ENCODE measurements at places on chromosomes 12 and 14.
A peak's percentile ranks its signal among the peaks of the same experiment; 100 is the strongest.

DNA sequence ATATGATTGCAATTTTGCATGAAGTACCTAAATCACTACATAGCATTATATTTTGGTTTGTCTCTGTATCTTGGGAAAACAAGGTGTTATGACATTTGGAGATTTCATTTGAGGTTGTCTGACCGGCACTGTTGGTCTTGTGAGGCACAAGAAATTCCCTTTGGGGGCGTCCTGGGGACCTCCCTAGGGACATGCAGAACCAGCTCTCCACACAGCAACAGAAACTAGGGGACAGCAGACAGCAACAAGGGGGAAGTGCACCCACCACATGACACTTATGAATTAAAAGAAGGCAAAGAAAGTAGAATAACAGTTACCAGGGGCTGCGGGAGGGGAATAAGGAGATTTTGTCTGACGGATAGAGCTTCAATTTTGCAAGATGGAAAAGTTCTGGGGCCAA, 14.4 kb downstream of the DDX54 start:
- no peak for DNase-seq

DNA sequence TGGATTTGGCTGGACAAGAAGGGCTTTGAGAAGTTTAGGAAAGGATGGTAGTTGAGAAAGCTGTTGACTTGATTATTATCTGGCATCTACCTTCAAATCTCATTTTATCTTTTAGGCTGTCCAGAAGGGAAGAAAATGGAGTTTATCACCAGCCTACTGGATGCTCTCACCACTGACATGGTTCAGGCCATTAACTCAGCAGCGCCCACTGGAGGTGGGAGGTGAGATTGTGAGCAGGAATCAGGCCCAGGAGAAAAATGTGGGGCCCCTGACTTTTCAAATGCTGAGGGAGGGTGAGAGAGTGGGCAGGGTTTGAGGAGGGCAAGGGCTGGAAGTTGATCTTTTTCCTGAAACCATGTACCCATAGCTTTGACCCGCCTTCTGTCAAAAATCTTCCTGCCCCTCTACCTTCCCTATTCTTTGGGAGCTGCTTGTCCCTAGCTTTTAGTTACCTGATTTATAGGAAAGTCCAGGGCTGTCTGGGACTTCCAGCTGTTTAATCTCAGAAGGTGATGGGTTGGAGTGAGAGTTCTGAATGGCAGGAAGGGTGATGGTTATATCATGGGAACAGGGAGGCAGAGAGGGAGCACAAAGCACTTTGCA, 134.2 kb downstream of the SMOC1 start:
- DNase-seq = no peak

GRCh38 chr12:9066755-9067423, 48.8 kb downstream of the A2M start:
- no peak for DNase-seq

DNA sequence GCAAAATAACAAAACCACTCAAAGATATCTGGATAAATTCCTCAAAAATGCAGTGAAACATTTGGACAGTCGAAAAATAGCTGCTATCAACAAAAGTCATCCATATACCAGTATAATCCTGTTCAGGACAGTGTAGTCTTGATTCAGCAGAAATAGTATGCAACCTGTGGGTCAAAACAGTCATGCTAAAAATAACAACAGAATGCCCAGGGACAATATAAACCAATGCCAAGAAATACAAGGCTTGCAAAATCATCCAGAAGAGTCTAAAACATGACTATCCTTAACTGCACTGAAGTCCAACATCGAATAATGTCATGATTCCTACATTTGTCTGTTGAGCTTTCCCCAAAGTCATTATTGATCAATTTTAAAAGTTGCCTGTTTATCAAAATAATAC, 425.9 kb downstream of the FSCB start:
- peak; percentile 2 for DNase-seq

GRCh38 chr12:33944703-33945437, 77.4 kb upstream of the ALG10 start:
- DNase-seq = no peak

DNA sequence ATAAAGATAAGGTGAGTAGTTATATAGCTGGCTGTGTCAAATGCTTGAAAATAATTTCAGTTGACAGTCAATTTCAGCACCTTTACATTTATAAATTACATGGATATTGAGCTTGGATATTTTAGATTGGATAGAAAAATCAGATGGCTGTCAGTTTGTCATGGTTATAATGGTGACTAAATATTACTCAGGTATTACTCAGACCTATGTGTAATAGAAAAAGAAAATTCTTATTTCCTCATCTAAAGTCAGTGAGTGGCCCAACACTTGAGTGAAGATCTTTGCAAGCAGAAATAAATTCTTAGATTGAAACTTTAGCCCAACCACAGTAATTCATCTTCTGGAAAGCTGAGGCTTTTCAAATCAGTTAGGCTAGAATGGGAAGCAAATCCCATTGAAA, 354.4 kb downstream of the NAV3 start:
- DNase-seq = no peak

DNA sequence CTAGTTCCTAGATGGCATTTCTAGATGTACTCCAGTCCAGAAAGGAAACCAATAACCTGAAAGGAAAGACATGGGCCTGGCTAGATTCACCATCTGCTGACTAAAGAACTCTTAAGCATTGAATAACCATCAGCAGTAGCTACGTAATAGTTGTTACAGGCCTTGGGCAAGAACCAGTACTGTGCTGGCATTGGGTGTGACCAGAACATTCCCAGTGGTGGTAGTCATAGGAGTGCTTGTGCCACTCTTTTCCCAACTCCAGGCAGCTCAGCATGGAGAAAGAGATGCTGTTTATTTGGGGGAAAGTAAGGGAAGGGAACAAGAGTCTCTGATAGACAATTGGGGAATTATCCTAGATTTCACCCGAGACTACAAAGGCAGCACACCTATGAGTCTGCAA, 333.3 kb downstream of the SLC16A7 start:
- DNase-seq = peak; percentile 73

DNA sequence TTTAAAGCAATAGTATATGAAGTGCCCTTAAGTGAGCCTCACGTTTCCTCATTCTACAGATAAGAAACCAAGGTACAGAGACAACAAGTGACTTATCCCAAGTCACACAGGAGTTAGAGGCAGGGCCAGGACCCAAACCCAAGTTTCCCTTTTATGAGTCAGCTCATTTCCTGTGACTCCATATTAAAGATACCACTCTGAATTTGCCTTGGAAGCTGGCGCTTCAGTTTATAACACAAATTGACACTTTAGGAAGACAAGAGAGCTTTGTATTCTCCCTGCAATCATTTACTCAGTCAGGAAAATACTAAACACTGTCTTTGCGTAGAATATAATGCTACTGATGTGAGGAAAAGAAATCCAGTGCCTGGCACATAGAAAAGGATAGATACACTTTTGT, 43.2 kb downstream of the MYBPC1 start:
- DNase-seq = no peak

DNA sequence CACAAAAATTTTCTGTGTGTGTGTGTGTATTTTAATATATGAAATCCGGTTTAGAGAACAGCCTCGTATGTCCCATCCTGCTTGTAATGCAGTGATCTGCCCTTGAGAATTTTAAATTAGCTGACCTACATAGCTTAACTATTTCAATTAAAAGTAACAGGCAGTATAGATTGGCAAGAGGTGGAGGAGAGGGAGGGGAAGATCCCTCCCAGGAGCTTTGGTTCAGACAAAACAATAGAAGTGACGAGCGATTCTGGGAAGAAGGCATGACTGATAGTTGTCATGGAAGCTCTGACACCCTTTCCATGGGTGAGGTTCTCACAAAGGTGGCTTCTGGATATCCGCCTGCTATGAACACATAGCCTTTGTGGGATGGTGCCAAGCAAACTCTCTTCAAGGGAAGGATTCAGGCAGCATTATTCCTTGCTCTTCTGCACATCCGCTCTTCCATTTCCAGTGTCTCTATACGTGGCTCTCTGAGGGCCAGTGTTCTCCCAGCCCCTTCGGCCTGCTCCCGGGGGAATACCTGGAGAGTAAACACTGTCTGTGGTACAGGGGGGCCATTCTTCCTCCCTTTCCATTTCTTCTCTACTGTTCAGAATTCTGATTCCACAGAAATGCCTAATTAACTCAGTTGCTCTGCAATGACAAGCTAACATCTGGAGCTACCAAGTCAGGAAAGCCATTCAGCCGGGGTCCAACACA, 182.0 kb downstream of the CACNA1C start:
- DNase-seq = no peak

DNA sequence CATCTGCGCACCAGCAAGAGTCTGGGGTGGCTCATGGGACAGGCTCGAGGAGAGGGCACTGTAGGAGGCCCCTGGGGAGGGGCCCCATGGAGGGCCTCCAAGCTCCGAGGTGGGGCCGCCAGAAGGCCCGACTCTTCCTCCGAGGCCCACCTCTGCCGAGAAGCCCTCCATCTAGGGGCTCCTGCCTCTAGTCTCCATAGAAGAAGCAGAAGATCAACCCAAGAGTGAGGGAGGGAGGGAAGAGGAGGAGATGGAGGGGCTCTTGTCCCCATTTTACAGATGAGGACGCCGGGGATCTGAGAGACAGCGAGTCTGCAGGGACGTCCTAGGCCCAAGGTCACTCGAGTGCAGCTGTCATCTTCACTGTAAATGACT, 41.2 kb downstream of the DIO3 start:
- no peak for DNase-seq
